ENCODE measurements at places on chromosomes 5 and 9.

- DNase-seq = no peak
Measured at GRCh38 chr9:98558575-98558974, 150.2 kb downstream of the GABBR2 start.

DNA sequence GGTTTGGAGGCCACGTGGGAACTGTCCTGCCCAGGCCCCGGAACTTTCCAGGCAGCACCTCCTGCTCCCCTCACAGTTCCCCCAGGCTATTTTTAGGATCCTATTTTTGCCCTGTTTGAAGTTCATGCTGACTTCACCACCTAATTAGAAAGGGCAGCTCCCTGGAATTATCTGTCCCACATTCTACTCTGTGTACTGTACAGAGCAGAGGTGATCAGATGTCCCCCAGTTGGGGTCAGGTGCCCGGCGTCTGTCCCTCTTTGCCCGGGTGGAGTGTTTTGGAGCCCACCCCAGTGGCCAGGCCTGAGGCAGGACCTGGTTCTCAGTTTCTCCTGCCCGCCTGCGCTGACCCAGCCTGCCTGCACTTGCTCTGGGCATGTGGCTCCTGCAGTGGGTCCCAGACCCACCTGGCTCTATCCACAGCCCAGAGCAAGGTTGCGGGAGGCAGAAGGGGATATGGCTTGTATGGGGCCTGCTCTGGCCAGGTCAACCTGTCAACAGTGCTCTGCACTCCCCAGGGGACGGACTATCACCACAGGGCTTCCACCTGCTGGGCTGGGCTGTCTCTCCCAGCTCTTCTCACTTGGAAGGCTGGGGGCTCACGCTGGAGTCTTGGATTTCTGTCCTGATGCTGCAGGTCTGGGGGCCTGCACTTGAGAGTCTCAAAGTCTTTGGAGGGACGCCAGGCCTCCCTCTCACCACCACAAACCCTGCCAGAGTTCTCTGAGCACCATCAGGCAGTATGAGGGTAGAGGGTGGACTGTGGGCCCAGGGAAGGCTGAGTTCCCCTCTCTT is 268.3 kb downstream of the GADD45G start:
- no peak for DNase-seq

GRCh38 chr9:89969881-89970639 is 365.2 kb downstream of the GADD45G start:
- no peak for DNase-seq

DNA sequence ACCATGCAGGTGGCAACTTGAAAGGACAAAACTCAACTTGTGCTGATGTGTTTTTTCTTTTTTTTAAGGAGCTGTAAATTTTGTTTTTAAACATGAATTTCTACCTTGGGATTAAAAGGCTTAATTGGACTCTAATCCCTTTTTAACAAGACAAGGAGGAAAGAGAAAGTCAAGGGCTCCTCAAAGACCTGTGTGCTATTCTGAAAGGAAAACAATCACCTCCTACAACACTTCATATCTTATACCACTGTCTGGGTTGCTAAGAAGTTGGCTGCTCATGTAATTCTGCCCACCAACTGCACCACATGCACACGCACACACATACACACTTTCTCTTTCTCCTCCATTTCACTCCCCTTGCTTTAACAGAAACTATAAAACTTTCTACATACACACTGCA is 78.6 kb downstream of the SH3RF2 start:
- no peak for DNase-seq

DNA sequence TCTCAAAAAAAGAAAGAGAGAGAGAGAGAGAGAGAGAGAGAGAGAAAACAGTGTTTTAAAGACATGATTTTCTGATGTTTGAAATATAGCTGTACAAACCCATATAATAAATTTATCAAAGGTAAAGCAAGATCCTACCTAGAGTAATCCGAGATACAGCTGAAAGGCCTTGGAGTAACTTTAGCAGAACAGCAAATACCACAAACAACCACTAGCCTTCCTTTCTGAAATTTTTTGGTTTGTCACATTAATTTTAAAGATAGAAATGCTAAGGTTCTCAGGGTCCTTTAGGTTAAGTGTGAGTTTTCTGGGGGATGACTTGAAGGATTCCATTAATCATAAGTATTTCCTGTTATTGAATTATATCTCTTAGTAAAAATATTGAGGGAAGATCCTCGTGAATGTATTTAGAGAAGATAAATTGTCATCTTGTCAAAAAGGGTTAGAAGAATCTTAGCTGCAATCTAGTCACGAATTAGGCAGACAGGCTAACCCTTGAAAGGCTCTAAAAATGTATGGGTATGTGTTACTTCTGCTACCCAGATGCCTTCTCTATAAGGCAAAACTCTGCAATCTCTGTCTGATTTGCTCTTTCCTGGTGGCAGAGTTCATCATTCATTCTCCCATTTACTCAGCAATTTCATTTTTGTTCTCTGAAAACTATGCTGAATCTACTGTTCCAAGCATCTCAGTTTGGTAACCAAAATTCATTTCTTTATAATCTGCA is 27.3 kb downstream of the F2RL2 start:
- DNase-seq = no peak

DNA sequence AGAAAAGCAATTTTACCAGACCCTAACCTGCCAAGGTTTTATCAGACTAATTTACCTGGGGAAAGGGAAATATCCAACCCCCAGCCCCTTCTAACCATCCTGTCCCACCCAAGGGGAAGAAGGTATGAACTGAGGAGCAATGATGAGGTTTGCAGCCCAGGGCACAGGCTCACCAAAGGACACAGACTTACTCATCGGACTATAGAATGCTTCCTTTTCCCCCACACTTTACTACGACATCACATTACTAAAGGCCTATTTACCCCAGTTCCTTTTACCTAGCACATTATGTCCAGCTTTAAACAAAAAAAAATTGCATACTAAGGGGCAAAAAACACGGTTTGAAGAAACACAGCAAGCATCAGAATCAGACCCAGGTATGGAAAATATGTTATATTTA is 94.1 kb upstream of the FST start:
- DNase-seq = no peak

- DNase-seq = peak; percentile 87
Measured at GRCh38 chr9:88651682-88652633, 117.0 kb downstream of the NXNL2 start.

- no peak for DNase-seq
Measured at GRCh38 chr9:38107811-38108304, 38.8 kb upstream of the SHB start.

DNA sequence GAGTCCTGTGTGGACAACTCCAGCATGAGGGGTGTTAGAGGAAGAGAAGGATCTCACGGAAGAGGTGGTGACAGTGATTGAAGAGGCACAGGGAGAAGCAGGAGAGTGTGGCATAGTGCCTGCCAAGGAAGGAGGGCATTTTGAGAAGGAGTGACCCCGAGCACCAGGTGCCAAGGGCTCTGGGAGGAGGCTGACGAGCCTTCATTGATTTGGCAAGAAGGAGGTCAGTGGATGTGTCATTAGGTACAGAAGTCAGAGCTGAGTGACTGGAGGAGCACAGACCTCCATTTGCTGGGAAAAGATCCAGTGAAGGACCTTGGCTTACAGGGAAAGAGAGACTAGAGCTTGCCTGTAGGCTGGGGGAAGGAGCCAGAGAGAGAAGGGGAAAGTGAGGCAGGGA is 70.3 kb upstream of the ANGPTL2 start:
- DNase-seq = no peak

- no peak for DNase-seq
Measured at GRCh38 chr5:40716000-40716399, 36.3 kb downstream of the PTGER4 start.

DNA sequence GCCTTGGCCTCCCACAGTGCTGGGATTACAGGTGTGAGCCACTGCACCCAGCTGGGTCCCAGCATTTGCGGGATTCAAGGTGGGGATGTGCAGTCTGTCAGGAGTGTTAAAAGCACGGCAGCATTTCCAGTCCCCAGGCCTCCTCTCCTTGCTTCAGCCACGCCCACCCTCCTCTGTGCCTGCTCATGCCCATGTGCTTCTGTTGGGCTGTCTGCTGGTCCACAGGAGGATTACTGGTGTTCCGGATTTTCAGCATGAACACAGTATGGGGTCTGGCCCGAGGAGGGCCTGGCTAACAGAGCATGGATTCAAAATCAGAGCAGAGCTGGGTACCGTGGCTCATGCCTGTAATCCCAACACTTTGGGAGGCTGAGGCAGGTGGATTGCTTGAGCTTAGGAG is 5.5 kb downstream of the ARRDC1 start:
- no peak for DNase-seq

DNA sequence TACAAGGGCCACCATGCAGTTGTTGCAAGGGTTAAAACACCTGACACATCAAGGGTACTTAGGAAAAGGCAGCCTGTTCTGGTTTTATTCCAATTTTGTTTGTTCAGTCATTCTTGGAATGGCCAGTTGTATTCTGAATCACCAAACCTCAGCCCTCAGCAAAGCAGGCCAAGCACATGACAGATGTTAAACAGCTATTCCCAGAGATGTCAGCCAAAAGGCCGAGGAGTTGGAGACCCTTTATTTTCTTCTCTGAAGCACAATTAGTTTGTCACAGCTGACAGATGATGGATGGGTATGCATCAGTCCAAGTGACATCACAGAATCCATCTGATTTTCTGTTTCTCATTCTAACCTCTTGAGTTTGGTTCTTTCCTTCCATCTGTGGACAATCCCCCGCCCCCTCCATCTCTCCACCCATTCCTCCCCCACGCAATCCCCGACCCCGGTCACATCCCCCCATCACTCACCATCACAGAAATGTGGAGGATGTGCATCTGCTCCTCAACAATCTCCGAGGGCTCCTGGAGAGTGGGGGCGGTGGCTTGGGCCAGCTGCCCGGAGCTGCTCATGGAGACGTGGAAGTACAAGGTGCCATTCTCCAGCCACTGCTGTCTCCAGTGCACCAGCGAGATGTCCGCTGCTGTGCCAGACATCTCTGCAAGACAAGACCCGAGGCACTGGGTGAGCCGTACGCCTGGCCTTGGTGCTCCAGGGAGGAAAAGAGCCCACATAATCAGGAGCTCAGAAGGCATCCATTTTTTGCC is 123.8 kb downstream of the ASTN2 start:
- no peak for DNase-seq

- DNase-seq = no peak
Measured at GRCh38 chr5:132012371-132013005, 1.0 kb upstream of the ACSL6 start.

- DNase-seq = no peak
Measured at GRCh38 chr9:117103438-117104110, 311.3 kb downstream of the ASTN2 start.

- no peak for DNase-seq
Measured at GRCh38 chr9:126514037-126514821, 99.5 kb upstream of the LMX1B start.

DNA sequence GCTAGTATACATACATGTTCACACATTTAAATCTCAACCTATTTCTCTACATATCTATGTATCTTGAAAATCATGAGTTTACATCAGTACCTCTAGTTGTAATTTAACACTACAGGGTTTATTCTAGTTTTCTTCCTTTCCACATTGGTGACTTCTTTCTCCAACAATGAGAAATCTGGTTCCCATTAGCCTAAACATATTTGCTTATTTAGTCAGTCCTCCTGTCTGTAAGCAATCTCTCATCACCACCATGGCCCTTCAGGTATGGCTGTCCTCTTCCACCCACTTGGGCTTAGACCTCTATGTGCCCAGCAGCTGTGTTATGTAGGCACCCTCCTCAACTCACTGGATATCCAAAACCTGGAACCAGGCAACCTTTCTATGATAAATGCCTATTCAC is 8.0 kb upstream of the SPATA31D1 start:
- DNase-seq = no peak

GRCh38 chr9:22079873-22080341 is 70.8 kb upstream of the CDKN2B start:
- no peak for DNase-seq

- DNase-seq = no peak
Measured at GRCh38 chr5:101955891-101956290, 340.2 kb downstream of the SLCO4C1 start.

GRCh38 chr5:76544268-76544926 is 78.8 kb downstream of the F2RL2 start:
- peak; percentile 31 for DNase-seq

DNA sequence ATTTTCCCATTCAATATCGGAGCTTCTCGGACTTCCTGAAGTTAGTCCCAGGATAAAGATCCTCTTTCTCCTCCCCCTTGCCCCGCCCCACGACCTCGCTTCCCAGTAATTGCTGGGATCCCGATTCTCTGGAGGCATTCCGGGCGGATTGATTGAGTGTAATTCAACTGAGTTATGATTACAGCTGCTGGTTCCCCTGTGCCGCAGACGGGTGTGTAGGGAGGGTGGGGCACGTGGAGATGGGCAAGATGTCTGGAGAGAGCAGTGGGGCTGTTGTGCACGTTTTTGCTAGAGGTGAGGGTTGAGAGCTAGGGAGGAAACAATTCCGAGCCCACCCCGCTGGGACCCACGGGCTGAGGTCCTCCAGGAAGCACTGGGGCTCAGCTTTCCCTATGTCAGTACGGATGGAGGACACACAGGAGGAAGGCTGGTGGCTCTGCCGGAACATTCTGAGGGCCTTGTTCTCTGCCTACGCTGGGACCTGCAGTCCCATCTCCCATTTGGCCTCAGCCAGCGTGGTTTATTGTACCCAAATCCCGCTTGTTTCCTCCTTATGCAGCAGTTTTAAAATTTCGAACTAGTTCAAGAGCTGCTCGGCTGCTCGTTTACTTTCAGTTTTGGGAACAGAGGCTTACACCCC is 2.4 kb upstream of the DMRT2 start:
- no peak for DNase-seq

GRCh38 chr9:101115102-101115501 is 86.6 kb downstream of the PLPPR1 start:
- no peak for DNase-seq

- no peak for DNase-seq
Measured at GRCh38 chr5:42691413-42691937, 65.1 kb upstream of the CCDC152 start.

- DNase-seq = no peak
Measured at GRCh38 chr9:117116084-117116483, 298.8 kb downstream of the ASTN2 start.

- DNase-seq = no peak
Measured at GRCh38 chr9:28051559-28052503, 478.6 kb upstream of the C9orf72 start.

- DNase-seq = no peak
Measured at GRCh38 chr5:1212881-1213280, 11.5 kb downstream of the SLC6A19 start.

- no peak for DNase-seq
Measured at GRCh38 chr9:14270358-14271092, 43.4 kb downstream of the NFIB start.

DNA sequence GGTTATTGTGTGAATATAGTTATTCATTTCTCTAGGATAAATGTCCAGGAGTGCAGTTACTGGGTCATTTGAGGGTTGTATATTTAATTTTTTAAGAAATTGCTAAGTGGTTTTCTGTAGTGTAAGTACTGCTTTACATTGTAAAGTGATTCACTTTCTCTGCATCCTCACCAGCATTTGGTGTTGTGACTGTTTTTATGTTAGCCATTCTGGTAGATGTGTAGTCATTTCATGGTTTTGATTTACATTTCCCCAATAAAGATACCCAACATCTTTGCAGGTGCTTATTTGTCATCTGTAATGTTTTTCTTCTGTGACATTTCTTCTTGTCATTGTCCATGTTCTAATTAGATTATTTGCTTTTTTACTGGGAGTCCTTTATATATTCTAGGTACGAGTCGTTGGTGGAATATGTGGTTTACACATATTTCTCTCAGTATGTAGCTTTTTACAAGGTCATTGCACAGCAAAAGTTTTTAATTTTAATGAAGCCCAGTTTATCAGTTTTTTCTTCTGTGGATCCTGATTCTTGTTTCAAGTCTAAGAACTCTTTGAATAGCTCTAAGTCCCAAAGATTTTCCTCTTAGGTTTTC is 34.0 kb downstream of the SCGB3A1 start:
- DNase-seq = no peak

All from H4 (cell line).